H4 (cell line): ENCODE measurements at places on chromosomes 6 and 20. TPM values are rescaled to one million over a fixed set of nuclear protein-coding genes. Genes with fewer than 3 reads are reported as not detected.

DNA sequence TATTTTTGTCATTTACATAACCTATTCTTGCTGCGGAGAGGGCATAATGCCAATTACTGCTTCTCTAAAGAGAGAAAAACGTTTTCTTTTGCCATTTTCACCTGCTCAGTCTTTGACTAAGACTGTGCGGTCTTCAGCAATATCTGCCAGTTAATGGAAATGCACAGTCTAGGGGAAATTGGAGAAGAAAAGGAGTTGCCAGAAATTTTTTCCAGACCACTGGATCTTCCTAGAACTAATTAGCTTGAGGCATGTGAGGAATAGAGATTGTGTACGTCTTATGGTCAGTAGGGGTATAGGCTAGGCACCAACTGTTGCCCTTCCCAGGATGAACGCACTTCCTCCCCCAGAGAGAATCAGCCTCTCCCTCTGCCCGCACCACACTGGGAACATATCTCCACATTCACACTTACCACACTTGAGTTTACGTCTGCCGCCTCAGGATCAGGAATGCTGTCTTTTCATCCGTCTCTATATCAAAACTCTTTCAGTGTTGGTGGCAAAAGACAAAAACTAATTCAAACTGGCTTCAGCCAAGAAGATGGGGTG lies 67.9 kb upstream of the E2F3 start:
- DNase-seq = no peak

DNA sequence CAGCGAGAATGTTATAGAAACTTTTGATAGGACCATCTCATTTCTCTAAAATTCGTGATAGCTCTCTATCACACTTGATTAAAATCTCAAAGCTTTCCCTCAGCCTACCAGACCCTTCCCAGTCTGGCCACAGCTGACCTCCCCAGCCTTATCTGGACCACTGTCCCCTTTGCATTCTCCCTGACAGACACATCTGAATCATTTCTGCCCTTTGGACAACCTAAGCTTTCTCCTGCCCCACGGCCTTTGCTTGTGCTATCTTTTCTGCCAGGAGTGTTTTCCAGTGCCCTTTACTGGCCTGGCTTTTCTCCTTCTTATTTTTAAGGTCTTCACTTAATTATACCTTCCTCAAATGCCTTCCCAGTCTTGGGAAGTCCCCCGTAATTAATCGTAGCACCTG lies 136.0 kb upstream of the RNF24 start:
- no peak for DNase-seq

The USP49 gene
- 1.4 and 1.8 TPM in 2 replicates for total RNA-seq

- peak; percentile 57 for DNase-seq
Measured at GRCh38 chr6:131914967-131915751, 36.0 kb downstream of the CCN2 start.

GRCh38 chr6:70557998-70558397 lies 8.7 kb upstream of the SDHAF4 start:
- DNase-seq = no peak

GRCh38 chr20:49866051-49866450 lies 49.3 kb downstream of the SPATA2 start:
- DNase-seq = no peak

- no peak for DNase-seq
Measured at GRCh38 chr6:149060300-149060984, 257.1 kb upstream of the TAB2 start.

DNA sequence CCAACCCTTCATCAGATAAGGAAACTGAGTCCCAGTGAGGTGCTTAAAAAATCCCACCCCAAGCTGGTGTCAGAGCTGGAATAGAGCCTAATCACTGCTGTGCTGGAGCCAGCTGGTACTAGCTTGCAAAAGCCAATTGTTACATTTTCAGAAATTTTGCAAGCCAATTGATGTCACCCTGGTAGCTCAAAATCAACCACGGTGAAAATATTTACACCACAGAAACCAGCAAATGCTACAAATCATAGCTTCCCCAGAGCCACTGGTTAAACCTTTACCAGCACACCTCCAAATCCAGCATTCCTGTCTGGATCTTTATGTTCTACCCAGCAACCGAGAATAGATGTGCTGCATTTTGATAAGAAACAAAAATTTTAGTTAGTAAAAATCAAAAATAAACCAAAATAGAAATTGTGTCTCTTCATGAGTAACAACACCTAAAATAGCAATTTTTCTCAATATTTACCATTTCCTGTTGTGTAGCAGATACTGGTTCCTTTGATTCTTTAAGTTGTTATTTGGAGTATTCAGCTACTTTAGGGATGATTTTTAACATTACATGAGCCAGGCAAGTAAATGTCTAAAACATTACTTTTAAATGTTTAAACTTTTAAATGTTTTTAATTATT lies 7.2 kb upstream of the LCA5 start:
- DNase-seq = peak; percentile 10

The ANKRD66 gene
- not detected in 2 replicates for total RNA-seq

DNA sequence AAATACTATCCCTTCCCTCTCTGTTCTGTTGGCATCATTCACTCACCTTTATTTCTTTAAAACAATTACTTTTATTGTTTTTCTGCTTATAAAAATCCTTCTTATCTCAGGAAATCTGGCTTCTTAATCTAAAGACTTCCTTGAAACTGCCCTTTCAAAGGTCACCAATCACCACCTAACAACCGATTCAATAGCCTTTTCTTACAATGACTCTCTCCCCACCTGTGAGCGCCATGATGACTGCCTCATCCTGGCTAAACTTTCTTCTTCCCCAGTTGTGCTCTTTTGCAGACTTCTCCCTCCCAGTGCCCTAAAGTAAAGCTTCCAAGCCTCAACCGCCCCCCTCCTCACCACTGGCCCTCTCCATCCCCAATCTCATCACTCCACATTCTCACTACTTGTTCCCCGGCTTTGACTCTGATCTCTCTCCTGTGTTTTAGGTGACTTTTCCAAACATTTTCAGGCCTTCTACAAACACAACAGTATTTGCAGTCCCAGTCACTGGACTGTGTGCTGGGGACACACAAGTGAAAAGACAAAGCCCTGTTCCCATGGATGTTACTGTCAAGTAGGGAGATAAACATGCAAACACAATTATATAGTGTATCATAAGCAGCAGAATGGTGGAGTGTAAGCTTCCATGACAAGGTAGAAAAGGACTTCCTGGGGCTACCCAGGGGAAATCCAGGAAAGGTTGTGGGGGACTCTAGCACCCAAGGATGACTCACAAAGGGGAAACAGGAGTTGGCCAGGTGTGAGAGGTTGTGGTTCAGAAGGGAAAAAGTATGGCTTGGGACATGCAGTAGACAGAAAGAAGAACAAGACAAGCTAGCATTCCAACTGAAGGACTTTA lies 12.8 kb downstream of the NHSL1 start:
- no peak for DNase-seq

DNA sequence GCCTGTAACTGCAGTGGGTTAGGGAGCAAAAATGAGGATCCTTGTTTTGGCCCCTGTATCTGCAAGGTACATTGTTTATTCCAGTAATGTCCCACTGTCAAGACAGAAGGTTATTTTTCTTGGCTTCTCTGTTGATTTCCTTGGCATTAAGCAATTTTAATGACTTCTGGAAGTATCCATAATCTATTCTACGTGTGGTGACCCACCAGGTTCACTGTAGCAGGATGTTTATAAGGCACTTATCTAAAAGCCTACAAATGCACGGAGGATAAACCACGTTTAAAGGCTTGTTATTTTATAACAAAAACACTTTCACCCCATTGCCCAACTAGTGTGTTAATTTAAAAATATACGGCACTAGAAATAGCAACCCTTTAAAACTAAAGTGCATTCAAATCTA lies 294.9 kb downstream of the LAMA2 start:
- no peak for DNase-seq

DNA sequence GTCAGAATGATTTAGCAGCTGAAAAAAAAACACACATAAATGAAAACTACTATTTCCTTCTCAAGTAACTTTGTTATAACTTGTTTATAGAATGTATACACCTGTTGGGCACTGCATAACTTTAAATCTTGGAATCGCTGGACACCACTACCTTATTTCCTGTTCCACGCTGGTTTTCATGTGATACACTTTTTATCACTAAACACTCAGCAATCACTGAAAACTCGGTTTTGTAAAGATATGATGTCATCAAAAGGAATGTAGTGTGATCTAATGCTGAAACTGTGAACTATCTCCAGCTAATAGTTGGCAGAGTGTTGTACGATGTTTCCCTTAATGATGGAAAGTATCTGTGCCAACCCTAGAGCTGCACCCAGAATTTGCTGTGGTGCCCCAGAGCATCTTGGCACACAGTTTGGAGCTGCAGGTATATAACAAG lies 127.9 kb downstream of the BACH2 start:
- no peak for DNase-seq

The KIF13A gene
- total RNA-seq = 11.4 and 12.7 TPM in 2 replicates

- DNase-seq = no peak
Measured at GRCh38 chr20:47682916-47683315, 102.4 kb downstream of the SULF2 start.

DNA sequence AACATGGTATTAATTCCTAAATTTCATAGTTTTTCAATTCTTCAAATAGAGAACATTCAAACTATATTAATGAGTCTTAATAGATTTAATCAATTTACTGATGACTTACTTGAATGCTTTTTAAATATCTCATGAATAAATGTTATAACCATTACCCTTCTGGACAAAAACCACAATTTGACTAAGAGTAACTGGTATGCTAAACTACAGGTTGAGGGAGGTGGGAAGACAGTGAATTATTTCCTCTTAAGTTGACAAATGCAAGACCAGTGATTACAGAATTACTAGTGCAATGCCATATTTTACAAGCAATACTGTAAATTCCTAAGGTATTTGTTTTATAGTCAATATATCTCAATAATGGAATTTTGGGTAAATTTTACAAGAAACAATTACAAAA lies 65.1 kb downstream of the REV3L start:
- no peak for DNase-seq

DNA sequence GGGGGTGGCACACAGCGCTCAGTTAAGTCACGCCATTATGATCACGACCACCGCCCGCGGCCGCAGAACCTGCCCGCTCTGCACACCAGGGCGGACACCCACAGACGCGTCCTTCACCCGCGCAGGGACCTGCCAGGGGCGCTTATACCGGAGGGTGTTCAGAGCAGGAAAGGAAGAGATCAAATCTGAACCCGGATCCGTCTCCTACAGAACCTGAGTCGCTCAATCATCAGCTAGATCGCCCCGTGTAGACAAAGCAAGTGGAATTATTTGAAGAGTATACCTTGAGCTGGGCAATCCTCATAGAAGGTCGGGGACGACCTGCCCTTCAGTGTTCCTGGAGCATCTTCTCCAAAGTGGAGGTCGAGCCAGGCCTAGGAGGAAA lies 14.4 kb upstream of the ZNF217 start:
- DNase-seq = no peak

DNA sequence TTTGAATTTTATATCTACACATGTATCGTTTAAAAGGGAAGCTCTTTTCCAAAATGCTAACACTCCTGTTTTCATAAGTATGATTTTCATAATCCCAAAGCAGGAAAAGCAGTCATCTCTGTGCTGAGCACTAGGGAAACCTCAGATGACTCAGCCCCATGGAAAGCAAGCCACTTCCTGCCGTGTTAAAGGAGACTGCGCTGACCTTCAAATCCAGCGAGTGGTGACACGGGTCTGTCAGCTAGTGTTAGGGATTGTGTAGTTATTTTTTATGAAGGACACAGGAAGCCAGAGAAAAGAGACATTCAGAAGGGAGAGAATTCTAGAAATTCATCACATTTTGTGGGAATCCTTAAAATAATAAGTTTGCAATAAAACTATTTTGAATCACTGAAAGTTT lies 57.0 kb upstream of the CD93 start:
- DNase-seq = peak; percentile 88

DNA sequence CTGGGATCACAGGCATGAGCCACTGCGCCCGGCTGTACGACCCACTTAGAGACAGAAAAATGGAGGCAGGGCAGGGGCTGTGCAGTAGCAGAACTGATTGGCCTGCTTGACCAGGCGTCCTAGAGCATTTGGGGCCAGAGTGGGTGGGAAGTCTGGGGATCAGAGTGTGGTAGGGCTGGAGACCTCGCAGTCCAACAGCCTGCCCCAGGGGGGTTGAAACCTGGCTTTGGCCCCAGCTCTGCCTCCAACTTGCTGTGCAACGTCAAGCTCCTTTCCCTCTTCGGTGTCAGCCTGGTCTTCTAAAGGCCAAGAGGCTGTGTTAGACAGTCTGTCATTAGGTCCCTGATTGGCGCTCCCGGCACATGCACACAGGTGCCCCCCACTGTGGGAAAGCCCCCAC lies 15.3 kb upstream of the SPDEF start:
- no peak for DNase-seq

The RIPOR3 gene
- 0.14 and 0.58 TPM in 2 replicates for total RNA-seq

DNA sequence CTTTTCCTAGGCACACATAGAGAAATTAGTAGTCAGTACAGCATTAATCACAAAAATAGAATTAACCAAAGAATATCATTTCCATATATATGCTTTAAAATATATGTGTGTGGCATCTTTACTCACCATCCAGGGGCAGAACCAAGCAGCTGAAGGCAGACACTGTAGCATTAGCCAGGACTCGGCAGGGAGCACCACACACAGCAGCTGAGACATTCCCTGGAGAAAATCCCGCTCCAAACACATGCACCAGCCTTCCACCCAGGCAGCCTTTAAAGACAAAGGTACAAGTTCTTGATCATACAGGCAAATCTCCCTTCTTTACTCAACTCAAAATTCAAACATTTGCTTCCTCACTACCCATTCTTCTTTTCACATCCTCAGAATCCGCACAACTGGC lies 64.7 kb downstream of the PKHD1 start:
- DNase-seq = no peak

The FOXQ1 gene
- total RNA-seq = 0.52 and 0.90 TPM in 2 replicates

The CRISP3 gene
- total RNA-seq = not detected in 2 replicates

The HLA-DRB1 gene
- 0.95 and 1.4 TPM in 2 replicates for total RNA-seq

DNA sequence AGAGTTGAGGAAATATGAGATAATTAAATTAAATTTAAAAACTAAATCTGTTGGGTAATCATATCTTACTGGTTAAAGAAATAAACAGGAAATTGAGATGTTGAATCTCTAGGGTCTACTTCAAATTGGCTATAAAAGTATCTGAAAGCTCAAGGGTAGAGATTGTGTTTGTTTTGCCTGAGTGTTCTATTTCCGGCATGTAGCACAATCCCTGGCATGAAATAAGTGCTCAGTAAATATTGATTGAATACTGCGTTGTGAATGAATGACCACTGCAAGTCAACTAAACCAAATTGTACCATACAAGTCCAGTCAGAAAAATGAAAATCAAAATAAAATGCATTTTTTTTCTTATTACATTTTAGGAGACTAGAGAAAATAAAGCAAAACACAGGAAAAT lies 709.8 kb downstream of the EPM2A start:
- no peak for DNase-seq

DNA sequence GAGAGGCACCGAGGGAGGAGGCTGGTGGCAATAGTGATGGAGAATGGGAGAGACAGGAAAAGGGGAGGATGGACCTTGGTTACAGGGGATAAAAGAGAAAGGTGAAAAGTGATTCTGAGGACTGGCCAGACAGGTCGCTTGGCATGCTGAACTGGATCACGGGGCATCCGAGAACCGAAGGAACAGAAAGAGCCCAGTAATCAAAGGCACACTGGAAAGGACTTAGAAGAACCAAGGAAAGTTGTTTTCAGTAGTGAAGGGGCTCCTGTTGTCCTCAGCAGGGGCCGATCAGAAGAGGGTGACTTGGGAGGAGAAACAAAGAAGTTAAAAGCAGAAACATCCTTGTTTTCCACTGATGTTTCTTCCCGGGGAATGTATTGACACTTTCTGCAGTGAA lies 18.9 kb downstream of the SYTL3 start:
- no peak for DNase-seq
